NB4 (cell line): ENCODE measurements at places on chromosomes 16 and 17.
A peak's percentile ranks its signal among the peaks of the same experiment; 100 is the strongest.

- DNase-seq = no peak
These were observed 17.7 kb upstream of the TANC2 start for GRCh38 chr17:62948370-62948769.

DNA sequence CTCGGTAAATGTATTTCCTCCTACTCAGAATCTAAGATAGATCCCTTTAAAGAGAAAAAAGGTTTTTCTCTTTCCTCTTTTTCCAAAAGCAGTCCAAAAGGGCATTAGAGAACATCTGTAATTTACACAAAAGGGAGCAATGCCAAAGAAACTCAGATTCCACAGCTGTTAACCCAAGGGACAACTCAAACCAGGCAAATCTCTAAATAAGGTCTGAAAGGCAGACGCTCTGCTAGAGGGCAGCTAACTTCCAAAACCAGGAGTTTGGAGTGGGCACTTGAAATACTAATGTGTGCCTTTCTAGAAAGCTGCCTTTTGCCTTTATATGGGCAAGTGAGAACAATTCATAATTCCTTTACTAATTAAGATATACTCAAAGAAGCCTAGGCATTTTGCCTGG lies 435.7 kb downstream of the ZFHX3 start:
- no peak for DNase-seq

DNA sequence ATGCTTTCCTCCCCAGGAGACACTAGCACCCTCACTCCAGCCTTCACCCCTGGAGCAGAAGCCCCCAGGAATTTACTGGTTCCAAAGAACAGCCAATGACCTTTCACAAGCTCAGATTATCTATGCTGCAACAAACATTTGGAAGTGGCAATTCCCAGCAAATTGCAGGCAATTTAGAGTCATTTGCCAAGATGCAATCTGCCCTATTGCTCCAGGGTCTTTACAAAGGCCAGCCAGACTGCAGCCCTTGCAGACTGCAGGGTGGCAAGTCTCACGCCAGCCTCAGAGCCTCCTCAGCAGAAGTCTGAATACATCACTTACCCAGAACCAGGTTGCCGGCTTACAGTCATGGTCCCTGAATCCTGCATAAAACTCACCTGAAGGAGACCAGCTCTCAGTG lies 21.8 kb downstream of the AXIN1 start:
- no peak for DNase-seq

GRCh38 chr16:20847550-20847949 lies 41.2 kb downstream of the REXO5 start:
- peak; percentile 30 for DNase-seq

DNA sequence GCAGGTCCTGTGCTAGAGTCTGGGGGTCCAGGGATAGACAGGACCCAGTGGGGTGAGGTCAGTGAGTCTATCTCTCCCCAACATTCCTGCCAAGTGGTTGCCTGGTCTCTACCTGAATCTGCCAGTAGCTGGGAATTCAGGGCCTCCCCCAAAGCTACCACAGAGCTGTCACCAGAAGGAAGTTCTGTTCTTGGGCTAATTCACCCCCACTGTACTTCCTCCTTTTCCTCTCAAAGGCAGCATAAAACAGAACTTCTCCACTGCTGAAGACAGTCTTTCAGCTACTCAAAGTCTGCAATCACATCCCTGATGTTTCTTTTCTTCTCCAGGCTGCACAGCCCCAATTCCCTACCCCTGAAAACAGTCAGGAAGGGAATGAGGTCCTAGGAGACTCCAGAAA lies 8.7 kb downstream of the CAMTA2 start:
- peak; percentile 61 for DNase-seq

GRCh38 chr17:49022391-49022941 lies 25.3 kb downstream of the IGF2BP1 start:
- no peak for DNase-seq

DNA sequence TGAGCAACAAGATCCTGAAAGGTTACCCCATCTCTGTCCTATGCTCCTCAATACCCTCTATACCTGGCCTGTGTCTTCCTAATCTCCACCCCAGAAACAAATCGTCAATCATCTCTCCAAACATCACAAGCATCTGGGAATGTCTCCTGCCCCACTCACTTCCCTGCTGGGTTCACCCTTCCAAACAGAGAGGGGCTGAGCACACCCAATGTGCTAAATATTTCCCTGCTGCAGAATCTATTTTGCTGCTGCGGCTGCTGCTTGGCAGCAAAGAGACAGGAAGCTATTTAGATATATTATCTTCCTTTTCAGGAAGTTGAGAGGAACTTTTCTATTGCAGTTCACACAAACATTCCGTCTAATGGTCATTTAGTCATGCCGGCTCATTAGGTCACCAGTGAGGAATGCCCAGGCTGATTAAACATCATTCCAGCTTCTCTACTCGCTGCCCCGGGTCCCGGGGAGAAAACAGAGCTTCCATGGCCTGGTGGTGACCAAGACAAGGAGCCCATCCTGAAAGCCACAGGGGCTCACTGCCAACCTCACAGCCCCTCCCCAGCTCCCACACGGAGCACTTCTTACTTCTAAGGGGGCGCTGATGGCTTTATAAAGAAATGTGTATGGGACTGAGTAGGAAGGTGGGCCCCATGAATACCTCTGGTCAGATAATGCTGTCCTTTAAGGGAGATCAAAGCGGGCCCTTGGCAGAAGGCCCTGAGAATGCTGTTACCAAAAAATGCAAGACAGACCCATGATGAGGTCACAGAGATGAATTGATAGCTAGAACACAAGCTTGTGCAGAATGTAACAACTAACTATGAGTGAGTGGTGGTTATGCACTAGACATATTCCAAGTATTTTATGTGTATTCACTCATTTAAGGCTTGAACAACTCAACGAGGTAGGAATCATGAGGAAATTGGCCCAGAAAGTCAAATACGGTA lies 218.3 kb downstream of the SOX9 start:
- DNase-seq = no peak

- DNase-seq = no peak
These were observed 678 bp downstream of the EXOC7 start for GRCh38 chr17:76102944-76103273.

GRCh38 chr17:9644910-9645751 lies at the start of gene USP43:
Gene USP43, plus strand, starts transcription at chr17:9645517. Its CDS starts 116 bp downstream, at chr17:9645633.
- peak; percentile 82 for DNase-seq

GRCh38 chr17:5596421-5596820 lies 12.1 kb upstream of the NLRP1 start:
- DNase-seq = no peak

GRCh38 chr17:78131172-78132083 lies 857 bp downstream of the TMC8 start:
- no peak for DNase-seq

GRCh38 chr16:72999541-73000019 lies 48.3 kb downstream of the ZFHX3 start:
- no peak for DNase-seq
